Osteocyte (in vitro differentiated cells): ENCODE measurements at places on chromosomes 12 and 14.

- DNase-seq, result no peak
Measured at GRCh38 chr14:30519961-30520360, 39.0 kb upstream of the G2E3 start.

DNA sequence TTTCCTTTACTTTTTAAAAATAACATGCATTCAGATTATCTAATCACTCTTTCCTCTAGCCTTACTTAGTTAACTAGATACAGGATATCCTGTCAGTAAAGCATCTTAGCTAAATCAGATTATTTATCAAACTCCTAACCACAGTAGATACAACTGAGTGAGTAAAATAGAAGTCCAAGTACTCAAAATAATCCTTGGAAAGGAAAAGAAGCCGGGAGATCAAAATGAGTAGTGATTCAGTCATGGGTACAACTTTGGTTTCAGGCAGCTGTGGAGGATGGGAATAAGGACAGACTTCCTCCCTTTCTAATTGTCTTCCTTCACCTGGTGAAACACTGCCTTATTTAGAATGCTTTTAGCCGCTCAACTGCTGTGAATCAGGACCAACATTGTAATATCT, 29.4 kb downstream of the GNG2 start:
- DNase-seq, result no peak

GRCh38 chr12:55788546-55788945, 29.0 kb downstream of the SARNP start:
- DNase-seq, result no peak

DNA sequence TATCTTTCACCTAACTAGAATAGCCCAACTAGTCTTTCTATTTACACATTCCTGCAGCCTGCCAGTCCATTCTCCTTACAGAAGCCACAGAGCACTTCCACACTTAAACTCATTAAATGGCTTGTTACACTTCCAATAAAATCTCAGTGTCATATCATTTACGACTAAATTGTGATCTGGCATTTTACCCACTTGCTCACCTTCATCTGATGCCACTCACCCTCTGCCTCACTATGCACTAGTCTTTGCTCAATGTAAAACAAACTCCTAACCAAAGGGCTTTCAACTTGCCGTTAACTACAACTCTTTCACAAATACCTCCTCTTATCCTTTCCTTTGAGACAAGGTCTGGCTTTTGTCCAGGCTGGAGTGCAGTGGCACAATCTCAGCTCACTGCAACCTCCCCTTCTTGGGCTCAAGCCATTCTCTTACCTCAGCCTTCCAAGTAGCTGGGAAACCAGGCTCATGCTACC, 24.1 kb downstream of the YAF2 start:
- DNase-seq, result no peak

GRCh38 chr12:105330931-105331804, 677 bp downstream of the C12orf75 start:
- DNase-seq, result no peak

GRCh38 chr12:93823616-93824391, 146.6 kb downstream of the CRADD start:
- DNase-seq, result no peak

DNA sequence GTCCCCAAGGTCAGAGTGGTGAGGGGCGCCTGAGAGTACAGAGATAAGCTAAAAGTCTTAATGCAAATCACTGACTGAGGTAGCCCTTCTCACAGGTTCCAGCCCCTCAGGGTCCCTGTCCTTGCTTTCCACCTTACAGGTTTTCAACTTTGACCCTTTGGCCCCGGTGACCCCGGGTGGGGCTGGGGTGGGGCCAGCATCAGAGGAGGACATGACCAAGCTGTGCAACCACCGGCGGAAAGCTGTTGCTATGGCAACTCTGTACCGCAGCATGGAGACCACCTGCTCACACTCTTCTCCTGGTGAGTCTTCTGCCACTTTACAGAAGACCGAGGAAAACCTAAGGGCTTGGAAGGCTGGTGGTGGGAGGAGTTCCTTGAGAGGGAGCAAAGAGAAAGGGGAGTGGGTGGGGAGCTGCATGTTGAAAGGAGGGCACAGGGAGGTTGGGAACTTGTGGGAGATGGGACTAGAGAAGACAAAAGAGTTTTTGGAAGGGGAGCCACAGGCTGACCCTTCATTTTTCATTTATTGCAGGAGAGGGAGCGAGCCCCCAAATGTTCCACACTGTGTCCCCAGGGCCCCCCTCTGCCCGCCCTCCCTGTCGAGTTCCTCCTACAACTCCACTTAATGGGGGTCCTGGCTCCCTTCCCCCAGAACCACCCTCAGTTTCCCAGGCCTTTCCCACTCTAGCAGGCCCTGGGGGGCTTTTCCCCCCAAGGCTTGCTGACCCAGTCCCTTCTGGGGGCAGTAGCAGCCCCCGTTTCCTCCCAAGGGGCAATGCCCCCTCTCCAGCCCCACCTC, 2.4 kb downstream of the MBD6 start:
- no peak for DNase-seq

DNA sequence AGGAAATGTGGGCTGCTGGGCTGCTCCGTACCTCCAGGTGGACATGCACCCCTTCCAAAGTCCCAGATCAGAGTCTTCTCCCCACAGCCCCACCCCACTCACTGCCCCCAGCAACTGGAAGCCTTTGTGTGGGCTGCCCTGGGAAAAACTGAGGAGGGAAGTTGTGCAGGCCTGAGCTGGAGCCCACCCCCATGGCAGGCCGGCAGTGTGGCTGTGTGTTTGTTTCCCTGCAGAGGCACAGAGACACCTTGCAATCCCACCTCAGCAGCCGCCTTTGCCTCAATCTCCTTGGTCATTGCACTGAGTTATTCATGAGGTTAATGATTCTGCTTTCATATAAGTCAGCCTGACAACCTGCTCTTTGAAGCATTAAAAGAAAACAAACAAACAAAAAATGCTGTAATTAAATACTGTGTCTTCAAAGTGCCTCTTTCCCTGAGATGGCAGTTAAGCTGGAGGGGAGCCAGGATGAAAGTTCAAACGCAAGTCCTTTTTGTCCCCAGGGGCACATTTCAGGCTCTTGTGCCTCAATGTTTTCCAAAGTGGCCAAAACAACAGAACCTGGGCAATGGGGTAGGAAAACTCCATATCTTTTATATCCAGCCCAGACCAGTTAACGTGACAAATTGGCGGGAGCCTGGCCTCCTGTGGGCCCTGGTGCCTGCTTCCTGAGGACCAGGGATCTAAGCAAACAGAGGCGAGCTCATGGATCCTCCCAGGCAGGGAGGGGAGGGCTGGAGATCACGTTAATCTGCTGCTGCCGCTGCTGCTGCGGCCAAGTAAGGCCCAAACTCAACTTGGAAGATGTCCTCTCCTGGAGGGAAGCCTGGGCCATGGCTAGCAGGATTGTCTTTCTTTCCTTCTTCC, 51.9 kb upstream of the TSPAN11 start:
- DNase-seq, result no peak

- peak; percentile 76 for DNase-seq
Measured at GRCh38 chr12:131093971-131094830, 140.5 kb downstream of the ADGRD1 start.

DNA sequence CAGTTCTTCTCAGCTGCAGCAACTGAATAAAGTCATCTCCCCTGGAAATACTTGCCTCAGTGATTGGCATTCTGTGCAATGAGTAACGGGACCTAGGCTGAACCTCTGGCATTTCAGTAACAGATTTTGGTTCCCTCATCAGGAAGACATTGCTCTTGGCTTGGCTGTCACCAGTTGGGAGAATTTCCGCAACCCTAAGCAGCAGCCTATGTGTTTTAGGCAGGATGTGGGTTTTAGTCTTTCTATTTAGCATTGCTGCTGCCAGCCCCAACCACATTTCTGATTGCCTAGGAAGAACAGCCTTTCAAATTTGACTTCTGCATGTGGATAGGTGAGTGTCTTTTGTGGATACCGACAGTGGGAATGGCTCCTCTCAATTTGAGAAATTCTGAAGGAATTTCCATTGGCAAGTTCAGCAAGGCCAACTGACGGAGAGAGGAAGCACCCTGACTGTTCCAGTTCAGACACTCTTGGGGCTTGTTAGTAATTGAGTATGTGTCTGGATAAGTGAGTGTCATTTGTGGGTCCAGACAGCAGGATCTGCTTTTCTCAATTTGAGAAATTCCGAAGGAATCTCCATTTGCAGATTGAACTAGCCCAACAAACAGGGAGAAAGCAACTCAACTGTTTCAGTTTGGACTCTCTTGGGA, 19.0 kb upstream of the CLEC2A start:
- DNase-seq, result no peak

DNA sequence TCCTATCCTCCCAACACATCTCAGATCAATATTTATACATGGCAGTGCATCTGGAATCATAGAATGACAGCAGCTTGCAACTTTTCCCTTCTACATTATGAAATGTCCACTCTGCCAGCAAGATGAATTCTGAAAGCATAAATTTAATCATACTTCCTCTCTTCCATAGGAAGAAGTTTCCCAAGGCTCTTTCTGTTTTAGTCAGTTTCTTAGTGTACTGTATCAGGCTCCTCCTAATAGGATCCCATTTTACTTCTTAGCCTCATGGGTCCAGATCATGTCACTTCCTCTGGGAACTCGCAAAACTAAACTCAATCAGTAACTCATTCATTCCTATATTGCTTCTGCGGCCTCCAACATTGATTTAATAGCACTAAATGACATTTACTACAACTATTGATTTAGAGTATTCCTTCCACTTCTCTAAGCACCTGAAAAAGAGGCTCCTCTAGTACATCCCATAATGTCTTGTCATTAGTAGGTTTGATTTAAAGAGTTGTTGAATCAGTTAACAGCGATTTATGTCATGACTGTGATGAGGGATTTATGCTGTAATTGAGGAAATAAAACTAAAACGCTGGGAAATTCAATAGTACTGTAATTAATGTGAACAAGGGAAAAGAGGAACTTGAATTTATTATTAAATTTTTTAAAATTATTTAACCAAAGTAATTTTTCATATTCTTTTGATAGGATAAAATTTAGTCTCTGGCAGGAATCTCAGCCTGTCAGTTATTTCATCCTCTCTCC, 4.0 kb downstream of the CLEC1A start:
- DNase-seq, result no peak

DNA sequence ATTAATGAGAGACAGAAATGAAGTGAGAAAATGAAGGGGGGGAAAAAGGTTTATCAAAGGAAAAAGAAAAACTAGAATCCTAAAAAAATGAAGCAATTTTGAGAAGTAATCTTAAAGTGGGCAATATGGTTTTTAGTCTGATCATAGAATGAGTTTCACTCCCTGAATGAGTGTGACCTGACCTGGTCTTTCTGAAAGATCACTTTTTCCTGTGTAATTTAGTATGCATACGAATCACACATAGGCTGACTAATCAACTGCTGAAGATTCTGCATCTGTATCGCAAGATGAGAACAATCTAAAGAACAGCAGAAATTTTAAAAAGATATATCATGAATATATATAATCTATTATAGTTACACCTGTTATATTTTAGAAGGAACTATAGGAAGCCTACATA, 11.3 kb downstream of the GNPTAB start:
- DNase-seq, result no peak

DNA sequence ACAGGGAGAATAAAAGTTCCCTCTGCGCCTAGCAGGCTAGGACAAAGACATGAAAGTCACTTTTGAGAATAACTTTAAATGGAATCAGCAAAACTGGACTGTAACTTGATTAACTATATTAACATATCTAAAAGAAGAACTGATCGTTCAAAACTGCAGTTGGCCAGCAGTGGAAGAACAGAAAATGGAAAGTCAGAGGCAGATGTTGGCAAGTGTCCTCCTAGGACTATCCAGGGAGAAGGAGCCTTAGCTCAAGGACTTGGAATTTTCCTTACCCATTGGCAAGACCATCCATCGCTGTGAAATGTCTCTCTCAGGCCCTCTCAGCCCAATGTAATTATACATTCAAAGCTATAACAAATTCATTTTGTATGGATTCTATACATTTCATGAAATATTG, 419.7 kb downstream of the ATP23 start:
- no peak for DNase-seq

DNA sequence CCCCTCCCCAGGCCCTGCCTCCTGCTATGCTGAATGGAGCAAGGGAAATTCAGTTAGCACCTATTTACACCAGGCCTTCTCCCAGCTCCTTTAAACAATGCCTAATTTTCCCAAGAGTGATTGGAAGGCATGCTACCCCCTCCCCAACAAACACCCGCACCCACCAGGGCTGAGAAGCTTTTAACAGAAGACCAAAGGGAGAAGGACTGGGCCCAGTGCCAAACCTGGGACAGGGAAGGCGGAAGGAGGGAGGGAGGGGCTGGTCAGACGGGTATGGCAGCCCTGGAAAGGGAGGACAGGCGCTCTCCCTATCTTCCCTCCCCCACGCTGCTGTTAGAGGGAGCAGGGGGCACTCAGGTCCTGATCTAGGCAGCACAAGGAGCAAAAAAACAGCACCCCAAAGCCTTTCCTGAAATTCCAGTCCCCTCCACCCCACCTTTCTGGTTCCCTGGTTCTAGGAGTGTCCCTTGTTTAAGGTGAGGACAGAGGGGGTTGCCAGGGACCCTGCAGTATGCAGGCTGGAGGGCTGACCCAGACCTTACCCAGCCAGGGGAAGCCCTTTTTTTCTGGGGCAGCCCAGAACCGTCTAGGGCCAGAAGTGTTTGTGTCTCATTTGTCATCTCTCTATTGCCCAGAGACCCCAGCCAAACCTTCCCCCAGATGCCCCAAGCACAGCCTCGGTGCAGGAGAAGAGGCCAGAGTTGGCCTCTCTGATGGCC, 2.4 kb upstream of the KRT8 start:
- no peak for DNase-seq

- no peak for DNase-seq
Measured at GRCh38 chr12:3061059-3061458, 16.1 kb upstream of the TSPAN9 start.

- no peak for DNase-seq
Measured at GRCh38 chr14:31411218-31411727, 9.1 kb downstream of the HEATR5A start.

DNA sequence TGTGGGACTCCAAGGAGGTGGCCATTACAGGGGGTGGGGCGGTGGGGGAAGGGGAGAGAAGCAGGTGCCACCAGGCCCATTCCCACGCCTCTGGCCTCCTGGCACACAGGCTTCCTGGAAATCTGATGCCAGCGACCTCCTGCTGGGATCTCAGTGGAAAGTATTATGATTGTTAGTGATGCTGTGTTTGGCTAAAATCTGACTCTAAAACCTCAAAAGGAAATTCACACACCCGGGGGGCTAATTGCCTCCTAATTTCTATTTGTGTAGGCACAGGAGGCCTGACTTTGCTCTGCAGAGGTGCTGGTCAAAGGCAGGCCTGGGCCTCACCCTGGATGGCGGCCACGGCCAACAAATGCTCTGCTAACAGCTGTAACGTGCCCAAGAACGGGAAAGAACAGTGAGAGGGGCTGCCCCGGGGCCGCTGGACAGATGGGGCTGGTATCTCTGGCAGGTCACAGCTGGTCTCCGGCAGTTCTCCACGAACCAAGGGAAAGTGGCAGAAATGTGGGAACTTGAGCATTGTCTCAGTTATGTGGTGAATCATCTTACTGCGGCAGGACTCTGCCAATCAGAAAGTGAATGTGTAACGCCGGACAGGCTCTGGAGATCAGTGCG, 14.3 kb downstream of the FAM181A start:
- DNase-seq, result peak; percentile 92

GRCh38 chr12:32080435-32080834, 26.2 kb upstream of the BICD1 start:
- no peak for DNase-seq
